ENCODE measurements at places on chromosomes 6 and 20.

GRCh38 chr6:110181131-110182030 lies 1.2 kb downstream of the CDC40 start:
- DNase-seq: no peak

DNA sequence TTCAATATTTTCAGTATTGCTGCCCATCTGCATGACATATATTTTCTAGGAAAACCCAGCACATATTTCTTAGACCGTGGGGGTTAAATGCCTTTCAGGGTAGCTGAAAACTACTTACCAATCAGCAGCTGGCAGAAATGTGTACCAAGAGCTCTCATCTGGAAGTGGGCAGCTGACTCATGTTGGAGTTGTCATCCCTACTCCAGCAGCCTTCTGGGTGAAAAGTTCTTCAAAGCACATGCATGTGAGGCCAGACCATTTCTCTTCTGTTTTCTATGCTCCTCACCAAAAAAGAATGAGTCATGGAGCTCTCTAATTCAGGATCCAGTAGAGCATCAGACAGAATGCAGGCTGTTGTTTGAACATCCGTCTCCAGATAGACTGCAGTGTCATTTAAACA lies 135.5 kb downstream of the PAX1 start:
- DNase-seq: no peak

DNA sequence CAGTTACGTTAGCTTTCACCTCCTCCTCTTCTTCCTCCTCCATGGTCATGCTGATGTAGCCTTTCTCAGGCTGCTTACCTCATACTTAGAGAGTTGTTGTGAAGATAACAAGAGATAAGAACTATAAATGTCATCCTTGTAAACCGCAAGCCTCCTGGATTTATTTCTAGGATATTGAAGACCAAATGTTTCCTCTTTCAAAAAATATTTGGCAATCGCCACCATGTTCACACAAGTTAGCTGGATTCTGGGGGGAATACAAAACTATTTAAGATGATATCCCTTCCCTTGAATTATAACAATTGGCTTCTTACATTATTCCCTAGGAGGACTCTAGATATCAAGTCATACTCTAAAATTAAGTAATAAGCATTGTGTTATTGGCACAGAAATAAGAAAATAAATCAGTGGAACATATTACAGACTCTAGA lies 99.8 kb upstream of the PLEKHG1 start:
- DNase-seq: no peak

DNA sequence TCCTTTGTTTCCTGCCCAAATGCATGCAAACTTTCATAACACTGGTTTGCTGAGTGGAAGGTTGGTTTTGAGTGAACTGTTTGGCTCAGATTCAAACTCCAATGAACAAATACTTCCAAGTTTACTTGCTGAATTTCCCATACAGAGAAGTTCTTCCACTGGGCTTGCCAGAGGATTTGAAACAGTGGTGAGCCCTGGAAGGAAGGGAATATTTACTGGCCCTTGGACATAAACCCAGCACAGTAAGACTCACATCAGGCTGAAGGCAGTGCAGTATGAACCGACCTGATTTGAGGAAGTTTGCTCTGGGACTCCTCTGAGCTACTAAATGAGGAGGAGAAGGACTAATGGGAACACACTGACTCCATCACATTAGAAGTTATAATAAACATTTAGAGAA lies 3.8 kb downstream of the TRAF3IP2 start:
- no peak for DNase-seq

- DNase-seq: peak; percentile 7
These were observed 5.6 kb upstream of the VNN2 start for GRCh38 chr6:132763269-132763668.

GRCh38 chr6:16404456-16404855 lies 166.1 kb downstream of the GMPR start:
- DNase-seq: no peak

GRCh38 chr6:5138995-5139827 lies 54.1 kb downstream of the PPP1R3G start:
- no peak for DNase-seq

DNA sequence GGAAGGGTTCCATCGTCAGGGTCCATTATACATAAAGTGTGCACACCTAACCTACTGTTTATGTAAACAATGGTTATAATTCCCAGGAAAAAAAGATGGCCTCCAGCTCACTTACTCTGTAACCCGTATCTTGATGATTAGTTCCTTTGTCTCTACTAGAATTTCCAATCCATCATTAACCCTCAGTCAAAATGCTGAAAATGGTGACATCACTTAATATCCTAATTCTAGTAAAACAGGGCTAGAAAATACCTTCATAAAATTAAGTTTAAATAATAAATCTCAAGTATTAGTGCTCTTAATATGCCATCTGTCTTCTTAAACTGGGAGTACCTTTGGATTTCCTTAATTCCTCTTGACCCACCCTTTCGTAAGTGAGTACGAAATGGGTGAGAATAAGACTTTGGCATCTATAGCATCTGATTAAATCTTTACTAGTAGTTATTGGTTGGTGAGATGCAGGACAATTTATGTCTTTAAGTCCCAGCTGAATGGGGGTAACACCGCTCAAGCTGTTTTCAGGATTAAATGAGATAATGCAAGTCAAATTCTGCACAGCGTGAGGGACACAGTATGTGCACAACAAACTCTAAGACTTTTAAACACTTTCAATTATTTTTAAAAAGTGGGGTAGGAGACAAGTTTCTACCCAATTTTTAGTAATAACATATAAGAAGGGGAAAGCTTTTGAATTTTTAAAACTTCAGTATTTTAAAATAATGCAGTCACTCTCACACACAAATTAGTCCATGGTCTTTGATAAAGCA lies 1.6 kb downstream of the HMGN3 start:
- no peak for DNase-seq

GRCh38 chr20:16952965-16953364 lies 204.8 kb downstream of the OTOR start:
- DNase-seq: no peak

DNA sequence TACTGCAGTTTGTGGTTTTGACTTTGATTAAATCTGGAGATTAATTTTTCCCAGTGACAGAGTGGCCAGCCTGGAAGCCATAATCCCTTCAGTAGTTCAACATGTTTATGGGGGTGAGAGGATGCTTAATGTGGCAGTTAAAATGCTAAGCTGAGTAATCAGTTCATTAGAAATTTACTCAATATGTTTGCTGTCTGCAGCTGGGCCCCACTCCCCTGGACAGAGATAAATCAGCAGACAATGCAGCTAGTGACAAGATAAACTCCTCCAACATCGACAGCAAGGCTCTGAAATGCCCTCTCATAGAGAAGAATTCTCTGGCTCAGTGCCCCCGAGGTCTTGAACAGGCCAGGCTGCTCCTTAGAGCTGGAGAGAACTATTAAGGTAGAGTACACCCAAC lies 101.9 kb downstream of the LRFN2 start:
- no peak for DNase-seq

- no peak for DNase-seq
These were observed 48.5 kb upstream of the ID4 start for GRCh38 chr6:19788686-19789085.

- no peak for DNase-seq
These were observed 3.3 kb downstream of the MAPRE1 start for GRCh38 chr20:32823078-32823477.

- DNase-seq: no peak
These were observed 213.6 kb upstream of the SUPT3H start for GRCh38 chr6:45591306-45591705.

- no peak for DNase-seq
These were observed 15.8 kb upstream of the RNF182 start for GRCh38 chr6:13908955-13909381.

- DNase-seq: no peak
These were observed 6.7 kb downstream of the MCUR1 start for GRCh38 chr6:13807696-13808095.

DNA sequence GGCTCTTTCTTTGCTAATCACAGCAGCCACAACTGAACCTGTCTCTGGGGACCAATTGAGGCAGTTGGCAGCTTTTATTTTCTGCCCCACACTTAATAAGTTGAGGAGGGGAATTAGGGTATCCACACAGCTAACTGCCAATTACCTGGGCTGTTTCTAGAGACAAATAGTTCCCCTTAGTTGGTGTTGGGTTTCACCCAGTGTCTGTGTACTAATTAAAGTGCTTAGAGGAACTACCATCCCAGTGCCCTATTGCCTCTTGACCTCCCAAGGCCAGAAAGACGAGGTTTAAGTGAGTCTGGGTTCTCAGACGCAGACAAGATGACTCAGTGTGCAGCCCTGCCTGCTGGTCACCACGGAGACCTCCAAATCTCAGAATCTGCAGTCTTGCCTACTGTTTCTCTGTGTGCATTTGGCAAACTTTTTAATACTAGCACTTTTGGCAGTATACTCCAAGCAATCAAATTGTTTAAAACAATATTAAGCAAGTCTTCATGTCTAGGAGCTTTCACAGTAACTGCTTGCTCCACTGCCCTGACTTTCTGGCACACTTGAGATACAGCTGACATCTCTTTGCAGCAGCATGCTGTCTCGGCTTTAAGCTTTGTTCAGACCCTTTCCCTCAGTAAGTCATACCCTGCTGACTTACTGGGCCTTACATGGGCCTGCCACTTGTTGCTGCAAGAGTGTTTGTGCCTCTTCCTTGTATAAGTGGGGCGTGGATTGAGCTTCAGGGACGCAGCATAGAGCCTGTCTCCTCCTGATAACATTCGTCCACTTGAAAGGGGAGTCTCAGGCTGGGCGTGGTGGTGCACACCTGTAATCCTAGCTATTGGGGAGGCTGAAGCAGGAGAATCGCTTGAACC lies 31.9 kb downstream of the STK35 start:
- no peak for DNase-seq

GRCh38 chr6:130822736-130823135 lies 4.5 kb upstream of the SMLR1 start:
- no peak for DNase-seq

GRCh38 chr6:101490857-101491256 lies 97.3 kb downstream of the GRIK2 start:
- no peak for DNase-seq

GRCh38 chr6:30591008-30591407 lies 19.8 kb downstream of the ABCF1 start:
- DNase-seq: no peak

- no peak for DNase-seq
These were observed 166.1 kb downstream of the HS3ST5 start for GRCh38 chr6:114176726-114177125.

GRCh38 chr6:110619275-110619908 lies 143.0 kb upstream of the SLC22A16 start:
- no peak for DNase-seq

DNA sequence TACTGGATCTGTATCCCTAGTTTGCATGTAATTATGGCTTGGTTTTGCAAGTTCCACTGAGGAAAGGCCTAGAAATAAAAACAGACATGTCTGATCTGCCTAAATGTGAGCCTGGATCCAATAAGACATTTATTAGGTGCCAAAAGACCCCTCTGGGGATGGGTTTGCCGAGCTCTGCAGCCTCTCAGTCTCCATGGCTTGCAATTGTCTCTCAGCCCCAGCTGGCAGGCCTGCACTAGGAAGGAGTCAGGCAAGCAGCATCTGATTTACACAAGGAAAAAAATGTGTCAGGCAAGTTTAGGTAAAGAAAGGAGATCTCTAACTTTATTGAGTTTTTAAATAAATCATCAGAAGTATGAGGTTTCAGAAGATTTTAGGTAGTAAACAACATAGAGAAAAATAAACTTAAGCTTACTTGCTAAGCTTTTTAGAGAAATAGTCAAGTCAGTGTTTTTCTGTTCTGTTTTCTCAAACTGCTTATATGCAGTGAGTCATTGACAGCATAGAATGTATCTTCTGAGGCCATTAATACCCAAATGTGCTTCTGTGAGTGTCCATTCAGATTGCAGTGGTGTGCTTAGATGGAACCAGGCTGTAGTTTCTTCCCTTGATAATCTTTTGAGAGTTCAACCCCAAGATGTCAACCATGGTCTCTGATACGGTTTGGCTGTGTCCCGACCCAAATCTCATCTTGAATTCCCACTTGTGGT lies 121.0 kb downstream of the FHL5 start:
- DNase-seq: no peak

DNA sequence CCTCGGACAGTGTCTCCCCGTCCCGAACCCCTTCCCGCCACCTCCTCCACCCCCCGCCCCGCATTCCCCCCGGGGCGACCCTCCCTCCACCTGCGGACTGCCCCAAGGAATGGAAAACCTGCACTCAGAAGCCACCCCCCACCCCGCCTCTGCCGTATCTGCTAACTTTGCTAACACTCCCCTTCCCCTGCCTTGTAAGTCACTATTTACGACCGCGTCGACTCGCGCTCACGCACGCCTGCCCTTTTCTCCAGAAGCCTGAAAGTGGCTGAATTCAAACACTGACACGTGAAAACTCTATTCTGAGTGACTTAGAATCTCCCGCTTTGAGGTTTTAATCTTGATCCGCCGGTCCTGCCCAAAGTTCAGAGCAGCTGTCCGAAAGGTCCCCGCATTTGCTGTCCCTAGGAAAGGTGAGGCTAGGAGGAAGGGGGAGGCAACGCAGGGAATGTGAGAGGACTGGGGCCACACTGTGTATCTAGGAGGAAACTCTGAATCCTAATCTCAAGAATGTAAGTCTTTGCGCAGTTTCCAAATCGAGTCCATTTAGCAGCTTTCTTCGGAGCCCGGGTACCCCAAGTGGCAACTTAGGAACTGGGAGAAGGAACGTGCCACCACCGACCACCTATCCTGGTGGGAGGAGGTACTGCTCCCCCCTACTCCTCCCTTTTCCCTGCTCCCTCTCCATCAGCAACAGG lies 9.3 kb upstream of the POU3F2 start:
- no peak for DNase-seq

- no peak for DNase-seq
These were observed 72.2 kb downstream of the SCAF8 start for GRCh38 chr6:154805288-154805911.

GRCh38 chr6:52014391-52014790 lies 73.0 kb downstream of the PKHD1 start:
- DNase-seq: no peak

DNA sequence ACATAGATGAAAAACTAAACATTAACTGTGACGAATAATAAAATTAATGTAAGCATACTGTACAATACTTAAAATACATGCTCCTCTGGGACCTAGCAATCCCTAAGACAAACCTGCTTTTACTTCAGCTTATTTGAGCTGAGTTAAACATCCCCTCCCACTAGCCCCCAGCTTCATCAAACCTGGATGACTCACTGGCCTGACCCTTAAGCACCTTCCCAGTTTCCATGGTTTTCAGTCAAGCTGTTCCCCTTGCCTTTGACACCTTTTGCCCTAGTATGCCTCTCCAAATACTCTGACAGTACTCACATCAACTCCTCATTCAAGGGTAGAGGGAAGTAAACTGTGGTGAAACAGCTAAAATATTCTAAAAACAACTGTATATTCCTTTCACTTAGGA lies 4.2 kb downstream of the ELOVL4 start:
- DNase-seq: no peak

DNA sequence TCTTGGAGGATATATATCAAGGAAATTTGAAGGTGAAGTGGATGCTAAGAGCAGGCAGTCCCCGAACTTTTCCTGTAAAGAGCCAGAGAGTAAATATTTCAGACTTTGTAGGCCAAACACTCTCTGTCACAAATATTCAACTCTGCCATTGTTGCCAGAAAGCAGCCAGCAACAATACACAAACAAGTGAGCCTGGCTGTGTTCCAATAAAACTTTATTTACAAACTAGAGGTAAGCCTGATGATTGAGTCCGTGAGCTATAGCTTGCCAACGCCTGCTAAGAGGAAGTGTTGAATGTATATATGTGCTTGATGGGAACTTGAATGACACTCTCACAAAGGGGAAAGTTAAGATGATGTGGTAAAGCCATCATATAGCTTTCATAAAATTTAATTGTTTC lies 166.0 kb upstream of the PLN start:
- no peak for DNase-seq

GRCh38 chr20:13336308-13337089 lies 115.4 kb downstream of the ISM1 start:
- no peak for DNase-seq

All from stimulated activated CD8-positive, alpha-beta memory T cell treated with anti-CD3 and anti-CD28 coated beads, Interleukin-12 subunit alpha, Interleukin-12 subunit beta, amount 100 ng/mL, for 4 hours (primary cell).